Stimulated activated naive CD8-positive, alpha-beta T cell treated with anti-CD3 and anti-CD28 coated beads, Interleukin-15, amount 100 ng/mL, for 72 hours (primary cell): ENCODE measurements at places on chromosomes 2 and 18.

GRCh38 chr2:177592397-177592796, 199.8 kb downstream of the AGPS start:
- no peak for DNase-seq

GRCh38 chr18:5973099-5973498, 77.8 kb upstream of the TMEM200C start:
- no peak for DNase-seq

GRCh38 chr2:148876595-148877402, 1.8 kb downstream of the KIF5C start:
- DNase-seq: peak; percentile 63

DNA sequence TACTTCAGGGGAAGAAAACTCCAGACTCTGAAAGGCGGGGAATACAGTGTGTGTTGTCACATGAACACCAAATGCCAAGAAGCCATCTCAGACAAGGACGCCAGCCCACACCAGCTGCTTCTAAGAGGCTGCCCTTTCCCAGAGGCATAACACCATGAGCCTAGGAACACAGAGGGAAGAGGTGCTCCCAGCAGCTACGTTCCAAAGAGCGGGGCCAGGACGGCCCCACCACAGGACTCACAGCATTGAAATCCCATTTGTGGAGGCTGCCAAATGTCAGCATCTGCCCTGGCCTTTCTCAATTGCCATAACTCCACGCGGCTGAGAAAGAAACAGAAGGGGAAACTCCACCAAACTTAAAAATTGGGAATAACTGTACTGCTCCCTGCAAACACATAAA, 20.1 kb upstream of the ID2 start:
- no peak for DNase-seq

DNA sequence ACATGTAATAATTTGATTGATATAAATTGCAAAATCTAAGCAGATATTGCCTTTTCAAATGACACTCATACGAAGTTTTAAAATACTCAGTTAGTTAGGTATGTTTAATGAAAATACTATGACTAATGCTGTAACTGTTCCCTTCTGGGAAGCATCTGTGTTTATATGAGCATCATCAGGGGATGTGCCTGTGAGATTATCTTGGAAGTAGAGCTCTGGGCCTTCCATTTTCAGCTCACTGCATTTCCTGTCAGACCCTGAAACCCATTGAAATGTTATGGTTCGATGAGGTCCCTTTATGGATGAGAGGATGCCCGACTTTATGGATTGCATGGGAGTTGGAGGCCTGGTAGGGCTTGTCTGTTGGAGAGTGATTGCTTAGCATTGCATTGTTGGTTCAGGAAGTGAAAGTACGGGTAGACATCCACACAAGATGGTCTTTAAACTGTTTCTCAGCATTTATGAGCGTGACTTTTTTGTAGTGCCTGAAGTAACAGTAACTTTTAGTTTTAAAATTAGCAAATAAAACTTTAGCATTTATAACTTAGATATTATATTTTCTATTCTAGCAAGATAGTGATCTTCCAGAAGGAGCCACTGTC, 28.7 kb downstream of the ELP2 start:
- no peak for DNase-seq

- DNase-seq: no peak
These were observed 1846.4 kb upstream of the PIK3C3 start for GRCh38 chr18:40108596-40108995.

DNA sequence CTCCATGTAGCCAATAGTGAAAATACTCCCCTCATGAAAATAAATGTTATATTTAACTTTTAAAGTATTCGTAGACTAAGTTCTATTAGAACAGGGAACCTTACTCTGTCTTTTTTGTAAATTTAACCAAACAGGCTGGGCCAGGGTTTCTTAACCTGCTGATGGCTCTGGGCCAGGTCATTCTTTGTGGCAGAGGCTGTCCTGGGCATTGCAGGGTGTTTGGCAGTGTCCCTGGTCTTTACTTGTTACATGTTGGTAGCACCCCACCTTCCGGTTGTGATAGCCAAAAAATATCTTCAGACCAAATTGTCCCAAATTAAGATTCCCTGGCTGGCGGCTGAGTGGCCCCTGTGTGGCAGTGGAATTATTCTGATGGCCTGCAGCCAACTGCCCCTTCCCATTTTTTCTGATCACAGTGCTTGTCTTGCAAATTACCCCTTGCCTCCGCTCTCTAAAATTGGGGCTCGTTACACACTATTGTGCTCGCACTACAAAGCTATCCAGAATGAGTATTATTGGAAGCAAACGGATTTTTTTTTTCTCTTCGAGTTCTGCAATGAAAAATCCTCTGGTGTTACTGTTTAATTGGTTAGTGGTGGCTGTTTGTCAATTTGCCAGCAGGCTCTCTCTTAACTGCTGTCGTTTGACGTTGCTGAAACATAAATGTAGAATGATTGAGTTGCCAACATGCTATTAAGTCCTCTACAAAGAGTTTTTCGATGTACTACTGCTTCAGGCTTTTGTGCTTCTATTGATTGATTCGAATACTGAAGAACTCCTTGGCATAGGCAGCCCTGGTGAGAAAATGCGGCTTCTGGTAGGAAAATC, 216.9 kb downstream of the SH3RF3 start:
- no peak for DNase-seq

- DNase-seq: no peak
These were observed 122.1 kb downstream of the TMEM247 start for GRCh38 chr2:46601328-46601963.

DNA sequence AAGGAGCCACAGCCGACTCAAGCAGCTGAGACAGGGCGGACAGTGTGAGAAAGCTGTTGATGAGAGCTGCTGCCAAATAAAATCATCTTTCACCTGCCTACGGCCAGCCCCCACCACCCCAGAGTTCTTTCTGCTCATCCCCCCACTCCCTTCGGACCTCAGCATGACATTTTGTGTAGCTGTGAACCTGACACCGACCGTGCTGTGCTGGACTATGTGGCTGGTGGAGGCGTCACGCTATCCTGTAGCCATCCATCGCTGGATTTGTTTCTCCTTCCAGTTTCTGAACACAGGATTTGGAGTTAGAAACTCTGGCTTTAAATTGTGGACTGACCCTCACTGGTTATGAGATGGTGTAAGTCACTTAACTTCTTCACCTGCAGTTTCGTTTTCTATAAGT, 317.3 kb downstream of the DCDC2C start:
- no peak for DNase-seq
